ENCODE measurements at places on chromosomes 12 and 14.

GRCh38 chr14:32567543-32568384 is 238.7 kb downstream of the AKAP6 start:
- DNase-seq, result no peak

- DNase-seq, result no peak
Measured at GRCh38 chr14:72644038-72644437, 249.9 kb downstream of the DPF3 start.

GRCh38 chr12:32450363-32450762 is 51.0 kb downstream of the FGD4 start:
- DNase-seq, result no peak

DNA sequence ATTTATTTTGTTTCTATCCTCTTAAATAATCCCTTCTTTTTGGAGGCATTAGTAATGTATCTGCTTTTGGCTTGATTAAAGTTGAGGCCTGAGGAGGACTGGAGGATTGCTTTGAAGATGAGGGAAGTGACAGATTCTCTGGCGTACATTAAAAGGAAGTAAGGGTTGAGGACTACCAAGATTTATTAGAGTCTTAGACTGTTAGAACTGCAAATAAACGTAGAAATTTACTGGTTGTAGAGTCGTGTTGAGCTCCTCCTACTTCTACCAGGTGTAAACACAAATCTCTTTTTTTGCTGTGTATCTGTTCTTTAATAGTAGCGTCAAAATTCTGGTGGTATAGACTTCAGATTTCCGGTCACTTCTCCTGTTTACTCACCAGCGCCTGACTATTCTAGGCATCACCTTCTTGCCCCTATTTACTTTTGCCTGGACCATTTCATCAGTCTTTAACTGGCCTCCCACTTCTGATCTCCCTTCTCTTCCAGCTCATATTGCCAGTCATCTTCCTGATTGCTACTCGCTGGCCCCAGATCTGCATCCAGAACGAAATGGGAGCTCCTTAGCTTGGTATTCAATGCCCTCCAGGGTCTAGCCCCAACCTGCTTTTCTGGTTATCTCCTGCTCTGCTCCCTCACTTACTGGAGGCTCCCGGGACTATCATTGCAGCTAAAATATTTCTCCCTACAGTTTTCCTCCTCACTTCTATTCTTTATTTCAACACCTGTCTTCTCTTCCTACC is 8.4 kb upstream of the EID3 start:
- DNase-seq, result no peak

DNA sequence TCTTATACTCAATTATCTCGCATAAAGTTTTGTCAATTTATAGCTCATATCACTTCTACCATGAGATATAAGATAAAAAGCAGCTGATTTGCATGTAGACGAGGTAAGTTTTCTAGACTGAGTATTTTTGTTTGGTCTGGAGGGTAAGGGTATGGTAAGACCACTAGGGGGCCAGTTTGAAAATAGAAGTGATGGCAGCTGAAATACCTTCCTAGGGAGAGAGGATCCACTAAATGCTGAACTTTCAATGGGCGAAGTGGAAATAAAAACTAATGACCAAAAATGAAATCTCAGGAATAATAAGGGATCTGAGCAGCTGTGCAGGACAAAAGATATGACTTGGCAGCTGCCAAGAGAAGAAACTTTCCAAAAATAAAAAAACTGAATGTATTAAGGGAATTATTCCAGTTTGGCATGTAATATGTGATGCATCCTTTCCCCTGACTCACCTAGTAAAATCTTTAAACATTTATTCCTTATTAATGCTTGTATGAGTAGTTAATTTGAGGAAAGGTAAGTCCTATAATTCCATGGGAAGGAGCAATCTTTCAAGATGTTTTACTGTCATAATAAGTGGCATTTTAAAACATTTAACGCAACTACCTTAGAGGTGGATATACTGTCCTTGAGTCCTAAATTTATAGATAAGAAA is 754.5 kb downstream of the C12orf50 start:
- no peak for DNase-seq

DNA sequence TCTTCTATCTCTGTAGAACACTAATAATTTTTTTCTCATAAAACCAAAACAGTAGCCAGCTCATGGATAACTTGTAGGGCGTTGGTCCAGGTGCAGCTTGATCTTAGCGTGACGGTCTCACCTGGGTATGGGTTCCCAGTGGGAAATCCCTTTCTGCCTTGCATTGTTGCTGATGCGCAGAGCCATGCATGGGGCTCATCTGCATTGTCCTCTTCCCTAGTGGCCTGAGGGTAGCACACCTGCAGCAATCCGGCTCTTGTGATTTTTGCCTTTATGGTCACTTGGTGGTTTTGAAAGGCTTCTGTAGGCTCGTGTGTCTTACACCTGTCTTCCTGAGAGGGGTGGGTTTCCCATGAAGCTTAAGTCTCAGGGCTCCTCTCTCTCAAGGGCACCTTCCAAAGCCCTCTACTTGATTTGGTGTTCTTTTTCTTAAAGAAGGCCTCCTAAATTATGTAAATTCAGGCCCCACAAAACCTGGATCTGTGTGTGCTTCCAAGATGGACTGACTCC is 130.6 kb downstream of the PRKCH start:
- DNase-seq, result no peak

DNA sequence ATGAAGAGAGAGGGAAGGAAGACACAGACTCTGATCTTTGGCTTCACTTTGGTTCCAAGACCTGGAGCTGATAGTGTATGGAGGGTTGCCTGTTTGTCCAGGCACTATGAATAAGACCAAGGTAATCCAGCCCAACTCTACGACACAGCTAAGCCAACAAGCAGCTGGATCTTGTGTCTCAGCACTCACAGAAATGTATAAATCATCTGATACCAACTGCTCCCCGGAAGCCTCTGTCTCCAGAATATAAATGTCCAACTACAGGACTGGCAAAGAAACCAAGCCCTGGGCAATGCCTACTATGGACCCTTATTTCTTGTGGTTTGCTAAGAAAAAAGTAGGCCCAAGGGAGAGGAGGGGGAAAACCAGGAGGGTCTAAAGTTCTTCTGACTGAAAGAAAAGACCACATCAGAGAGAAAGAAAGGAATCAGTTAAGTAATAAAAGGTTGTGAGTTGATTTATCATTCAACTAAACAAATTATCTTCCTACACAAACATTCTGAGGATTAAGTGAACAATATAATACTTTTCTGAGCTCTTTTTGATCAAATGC is 204.0 kb downstream of the DAD1 start:
- no peak for DNase-seq

- no peak for DNase-seq
Measured at GRCh38 chr12:47735649-47736048, 10.4 kb upstream of the ENDOU start.

DNA sequence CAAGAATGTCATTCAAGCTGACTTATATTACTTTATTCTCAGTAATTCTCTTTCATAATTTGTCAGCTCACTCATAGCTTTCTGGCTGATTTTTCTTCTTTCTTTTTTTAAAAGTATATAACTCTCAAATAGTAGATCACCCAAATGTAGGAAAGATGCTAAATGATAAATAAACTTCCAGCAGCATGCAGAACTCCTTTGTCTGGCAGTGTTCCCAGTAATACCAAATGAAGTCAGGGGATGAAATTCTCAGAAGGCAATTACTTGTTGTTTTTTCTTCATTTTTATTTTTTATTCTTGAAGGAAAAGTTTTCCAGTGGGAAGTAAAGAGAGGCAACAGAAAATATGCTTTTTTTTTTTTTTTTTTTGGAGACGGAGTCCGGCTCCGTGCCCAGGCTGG is 133.3 kb upstream of the SLCO1C1 start:
- DNase-seq, result no peak

DNA sequence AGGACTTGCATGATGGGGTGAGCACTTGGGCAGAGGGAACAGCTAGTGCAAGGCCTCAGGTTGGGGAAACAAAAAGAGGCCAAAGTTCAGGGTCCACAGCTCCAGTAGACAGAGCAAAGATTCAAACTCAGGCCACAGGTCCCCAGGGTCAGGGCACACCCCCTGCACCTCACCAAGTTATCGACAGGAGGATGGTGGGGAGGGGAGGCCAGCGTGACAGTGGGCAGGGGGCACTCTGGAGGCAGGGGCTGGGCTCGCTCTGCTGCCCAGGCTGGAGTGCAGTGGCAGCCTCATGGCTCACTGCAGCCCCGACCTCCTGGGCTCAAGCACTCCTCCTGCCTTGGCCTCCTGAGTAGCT is 32.4 kb upstream of the ULK1 start:
- no peak for DNase-seq

- DNase-seq, result no peak
Measured at GRCh38 chr12:116502141-116502725, 56.9 kb upstream of the MAP1LC3B2 start.

DNA sequence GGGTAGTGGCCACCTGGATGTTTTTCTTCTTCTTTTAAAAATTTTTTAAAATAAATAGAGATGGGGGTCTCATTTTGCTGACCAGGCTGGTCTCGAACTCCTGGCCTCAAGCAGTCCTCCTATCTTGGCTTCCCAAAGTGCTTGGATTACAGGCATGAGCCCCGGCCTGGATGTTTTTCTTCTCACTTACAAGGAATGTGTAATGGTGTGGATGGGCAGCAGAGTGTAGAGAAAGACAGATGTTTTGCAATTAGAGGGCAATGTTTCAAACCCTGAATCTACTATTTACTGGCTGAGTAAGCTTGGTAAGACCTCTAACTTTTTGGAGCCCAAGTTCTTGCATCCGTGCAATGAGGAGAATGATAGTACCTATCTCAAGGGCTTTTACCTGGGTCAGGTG is 48.1 kb downstream of the ADCK1 start:
- no peak for DNase-seq

GRCh38 chr12:108722992-108723766 is 8.1 kb downstream of the CORO1C start:
- DNase-seq, result no peak

GRCh38 chr14:67856827-67857226 is 37.2 kb downstream of the RAD51B start:
- DNase-seq, result no peak

DNA sequence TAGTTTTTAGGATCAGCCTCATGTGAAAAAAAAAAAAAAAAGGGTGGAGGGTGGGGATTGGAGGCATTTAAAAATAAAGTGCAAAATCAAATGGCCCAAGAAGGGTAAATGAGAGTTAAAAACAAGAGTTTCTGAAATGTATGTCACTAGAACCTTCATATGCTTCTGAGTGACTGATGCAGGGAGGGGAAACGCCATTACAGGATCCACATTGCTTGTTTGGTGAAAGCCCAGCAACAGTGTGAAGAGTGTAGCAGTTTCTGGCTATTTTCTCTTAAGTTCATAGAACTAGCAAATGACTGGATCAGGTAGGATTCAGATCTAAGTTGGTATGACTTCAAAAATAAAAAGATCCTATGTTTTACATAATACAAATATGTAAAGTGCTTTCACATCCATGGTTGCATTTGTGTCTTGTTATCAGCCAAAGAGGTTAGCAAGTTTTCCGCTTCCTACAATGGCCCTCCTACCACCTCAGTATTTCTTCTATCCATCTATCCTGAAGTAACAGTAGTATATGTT is 2.9 kb downstream of the CHPT1 start:
- DNase-seq, result no peak

GRCh38 chr12:133156125-133156690 is 25.1 kb upstream of the ZNF268 start:
- DNase-seq, result no peak

DNA sequence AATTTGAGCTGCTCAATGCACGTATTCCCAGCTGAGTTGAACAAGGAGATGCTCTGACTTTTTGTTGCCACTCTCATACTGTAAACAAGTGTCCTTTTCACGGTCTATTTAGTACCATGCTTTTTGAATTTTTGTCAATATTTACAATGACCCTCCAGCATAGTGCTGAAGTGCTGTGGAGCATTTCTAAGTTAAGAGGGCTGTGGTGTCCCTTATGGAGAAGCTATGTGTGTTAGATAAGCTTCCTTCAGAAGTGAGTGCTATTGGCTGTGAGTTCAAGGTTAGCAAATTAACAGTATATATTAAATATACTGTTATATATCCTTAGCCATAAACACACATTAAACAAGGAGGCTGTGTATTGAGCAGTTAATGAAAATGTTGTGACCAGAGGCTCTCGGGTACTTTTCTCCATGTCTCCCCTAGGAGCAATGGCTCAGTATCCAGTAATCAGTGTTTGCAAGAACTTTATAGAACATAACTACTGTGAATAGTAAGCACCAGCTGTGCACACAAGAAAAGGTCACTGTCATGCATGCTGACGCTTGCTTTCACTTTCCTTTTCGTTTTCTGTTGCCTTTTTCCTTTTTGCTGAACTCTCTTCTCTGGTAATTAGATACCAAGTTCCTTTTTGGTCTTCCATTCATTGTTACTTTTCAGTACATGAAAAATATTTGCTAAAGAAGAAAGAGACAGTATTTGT is 187.2 kb upstream of the NEDD1 start:
- DNase-seq, result no peak

- no peak for DNase-seq
Measured at GRCh38 chr12:88643685-88644084, 63.4 kb upstream of the KITLG start.

DNA sequence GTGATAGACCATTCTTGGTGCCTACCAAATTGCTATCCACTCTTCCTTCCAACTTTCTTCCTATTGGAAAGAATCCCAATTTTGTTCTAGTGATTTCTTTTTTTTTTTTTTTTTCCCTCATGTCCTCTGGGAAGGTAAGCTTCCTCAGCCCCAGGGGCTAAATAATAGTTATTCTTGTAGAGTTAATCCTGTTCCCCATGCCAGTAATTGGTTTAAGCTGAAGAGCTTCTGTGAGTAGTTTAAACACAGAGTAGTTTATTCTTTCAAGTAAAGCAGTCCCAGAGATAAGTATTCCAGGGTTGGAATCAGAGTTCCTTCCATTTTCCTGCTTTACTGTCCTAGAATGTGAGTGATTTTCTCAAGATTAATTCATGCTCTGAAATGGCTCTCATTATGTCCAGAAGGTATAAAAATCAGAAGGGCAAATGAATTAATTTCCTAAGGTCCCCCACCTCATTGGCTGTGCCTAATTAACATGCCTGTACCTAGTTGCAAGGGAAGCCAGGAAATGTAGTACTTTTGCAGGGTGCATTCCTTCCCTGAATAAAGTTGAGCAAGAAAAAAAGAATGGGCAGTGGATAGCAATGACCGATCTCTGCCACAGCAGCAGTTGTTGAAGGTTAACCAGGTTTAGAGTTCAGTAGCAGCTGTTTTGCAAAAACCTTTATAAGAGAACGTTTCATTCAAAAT is 97.8 kb downstream of the PLEKHA5 start:
- DNase-seq, result no peak

DNA sequence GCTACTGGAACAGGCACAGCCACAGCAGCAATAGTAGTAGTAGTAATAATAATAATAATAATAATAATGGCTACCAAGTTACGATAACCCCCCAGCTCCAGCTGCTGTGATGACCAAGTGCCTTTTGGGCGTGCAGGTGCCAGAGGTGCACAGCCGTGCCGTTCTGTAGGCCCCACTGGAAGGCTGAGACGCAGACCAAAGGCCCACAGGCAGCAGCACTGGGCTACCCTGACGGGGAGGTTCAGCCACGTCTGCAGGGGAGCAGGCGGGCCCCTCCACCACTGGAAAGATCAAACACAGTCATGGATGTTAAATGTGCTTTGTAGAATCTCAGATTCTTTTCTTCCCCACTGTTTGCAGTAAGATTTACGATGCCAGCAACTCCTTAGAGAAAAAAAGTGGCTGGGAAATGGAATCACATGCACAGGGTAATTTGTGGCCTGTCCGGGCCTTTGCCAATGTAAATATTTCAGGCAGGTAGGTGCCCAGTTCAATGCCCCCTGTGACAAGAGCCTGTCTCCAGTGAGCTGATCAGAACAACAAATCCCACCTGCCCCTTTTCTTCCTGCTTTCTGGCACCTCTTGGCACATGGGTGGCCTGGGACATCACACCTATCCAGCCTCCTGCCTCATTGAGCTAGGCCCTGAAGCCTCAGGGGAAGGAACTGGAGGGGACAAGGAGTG is 32.6 kb downstream of the CCDC85C start:
- DNase-seq, result peak; percentile 58
